Activated CD8-positive, alpha-beta memory T cell treated with anti-CD3 and anti-CD28 coated beads, Interleukin-2, amount 10 ng/mL, durations not matched to agents 7 days and 5 days (primary cell): ENCODE measurements at places on chromosomes 3 and 15.

- DNase-seq: peak; percentile 69
Measured at GRCh38 chr3:184656829-184657681, 54.8 kb downstream of the MAGEF1 start.

DNA sequence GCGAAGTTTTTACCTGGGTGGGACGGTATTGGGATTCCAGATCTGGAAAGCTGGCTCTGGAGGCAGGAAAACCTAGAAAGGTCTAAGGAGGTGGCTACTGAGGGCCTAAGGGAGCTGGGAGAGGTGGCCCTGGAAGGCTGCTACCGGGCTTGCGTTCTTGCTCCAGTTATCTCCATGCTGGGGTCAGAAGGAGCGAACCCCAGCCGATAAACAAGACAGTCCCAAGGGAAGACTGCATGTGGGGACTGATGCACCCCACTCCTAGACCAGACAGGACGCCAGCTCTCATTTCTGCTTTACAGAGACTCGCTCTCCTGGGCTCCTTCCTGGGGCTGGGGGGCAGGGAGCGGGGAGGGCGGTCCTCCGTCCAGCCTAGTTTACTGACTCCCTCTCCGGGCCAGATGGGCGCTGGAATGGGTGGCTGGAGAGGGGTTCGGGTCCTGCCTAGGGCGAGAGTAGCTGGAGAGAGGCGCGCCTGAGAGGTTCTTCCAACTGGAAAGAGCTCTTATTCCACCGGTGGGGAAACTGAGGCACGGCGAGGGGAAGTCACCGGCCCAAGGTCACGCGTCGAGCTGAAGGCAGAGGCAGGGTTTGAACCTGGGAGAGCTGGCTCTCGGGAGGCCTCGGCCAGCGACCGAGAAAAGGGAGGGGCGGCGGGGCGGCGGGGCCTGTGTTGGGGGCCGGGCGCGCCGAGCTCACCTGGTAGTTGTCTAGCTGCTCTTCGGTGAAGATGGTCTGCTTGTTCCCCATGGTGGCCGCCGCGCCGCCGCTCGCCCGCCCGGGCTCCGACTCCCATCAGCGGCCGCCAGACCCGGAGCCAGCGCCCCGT lies 565 bp downstream of the CIB2 start:
- DNase-seq: no peak

DNA sequence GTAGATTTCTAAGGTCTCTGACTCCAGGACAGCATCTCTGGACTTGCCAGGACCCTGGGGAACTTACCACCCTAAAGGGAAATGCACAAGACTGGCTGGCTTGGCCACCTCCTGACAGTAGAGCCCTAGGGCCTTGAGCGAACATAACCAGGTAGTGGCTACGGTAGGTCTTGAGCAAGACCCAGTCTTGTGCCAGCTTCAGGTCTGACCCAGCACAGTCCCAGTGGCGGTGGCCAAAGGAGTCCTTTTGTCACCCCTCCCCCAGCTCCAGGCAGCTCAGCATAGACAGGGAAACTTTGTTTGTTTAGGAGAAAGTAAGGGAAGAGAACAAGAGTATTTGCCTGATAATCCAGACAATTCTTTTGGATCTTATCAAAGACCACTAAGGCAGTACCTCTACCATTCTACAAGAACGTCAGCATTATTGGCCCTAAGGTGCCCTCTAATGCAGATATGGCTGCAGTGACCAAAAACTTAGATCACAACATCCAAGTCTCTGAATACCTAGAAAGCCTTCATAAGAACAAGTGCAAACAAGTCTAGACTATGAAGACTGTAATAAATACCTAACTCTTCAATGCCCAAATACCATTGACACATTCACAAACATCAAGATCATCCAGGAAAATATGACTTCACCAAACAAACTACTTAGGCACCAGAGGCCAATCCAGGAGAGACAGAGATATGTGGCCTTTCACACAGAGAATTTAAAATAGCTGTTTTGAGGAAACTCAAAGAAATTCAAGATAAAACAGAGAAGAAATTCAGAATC lies 38.7 kb upstream of the FBN1 start:
- DNase-seq: no peak

GRCh38 chr15:46502667-46503066 lies 867.8 kb downstream of the SQOR start:
- no peak for DNase-seq

GRCh38 chr3:189573004-189573403 lies 58.2 kb upstream of the TP63 start:
- no peak for DNase-seq
